ENCODE measurements at places on chromosomes 2 and 18. TPM values are rescaled to one million over a fixed set of nuclear protein-coding genes. Genes with fewer than 3 reads are reported as not detected.

The GRHL1 gene
- 1.4 TPM for total RNA-seq

The UGT1A4 gene
- total RNA-seq, result not detected

The LIMS4 gene
- 29.9 TPM for total RNA-seq

The AFF3 gene
- total RNA-seq, result not detected

The LOXL3 gene
- total RNA-seq, result 3.4 TPM

The SLC4A5 gene
- total RNA-seq, result 2.0 TPM

The SCN3A gene
- not detected for total RNA-seq

The RASGRP3 gene
- 5.2 TPM for total RNA-seq

DNA sequence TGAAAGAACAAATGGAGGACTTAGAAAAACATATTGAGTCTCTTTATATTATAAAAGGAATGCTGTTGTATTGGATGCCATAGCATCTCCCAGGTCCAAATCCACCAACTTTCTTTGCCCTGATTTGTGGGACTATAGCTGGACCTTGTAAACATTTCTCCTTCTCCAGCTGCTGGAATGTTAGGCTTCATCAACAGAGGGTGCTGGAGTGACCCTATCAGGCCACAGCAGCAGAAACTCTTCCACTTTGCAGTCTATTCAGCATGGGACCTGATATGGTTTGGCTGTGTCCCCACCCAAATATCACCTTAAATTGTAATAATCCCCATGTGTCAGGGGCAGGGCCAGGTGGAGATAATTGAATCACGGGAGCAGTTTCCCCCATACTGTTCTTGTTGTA, 138.4 kb upstream of the ARL4C start:
- no peak for DNase-seq

DNA sequence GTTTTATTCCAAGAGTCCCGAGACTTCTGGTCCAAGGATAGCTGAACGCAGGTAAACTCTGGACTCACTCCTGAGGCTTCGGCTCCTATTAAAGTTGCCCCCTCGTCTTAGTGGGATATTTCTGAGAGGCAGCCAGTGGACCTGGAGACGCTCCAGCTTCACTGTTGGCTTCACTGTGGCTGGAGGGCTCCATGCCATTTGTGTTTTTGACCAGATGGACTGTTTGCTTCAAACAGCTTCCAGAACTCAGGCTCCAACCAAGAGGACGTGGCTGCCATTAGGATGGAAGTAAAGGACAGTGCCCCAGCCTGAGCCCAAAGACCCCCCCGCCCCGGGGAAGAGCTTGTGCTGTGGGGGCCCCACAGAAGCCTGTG, 94.4 kb upstream of the LDAH start:
- peak; percentile 12 for DNase-seq

DNA sequence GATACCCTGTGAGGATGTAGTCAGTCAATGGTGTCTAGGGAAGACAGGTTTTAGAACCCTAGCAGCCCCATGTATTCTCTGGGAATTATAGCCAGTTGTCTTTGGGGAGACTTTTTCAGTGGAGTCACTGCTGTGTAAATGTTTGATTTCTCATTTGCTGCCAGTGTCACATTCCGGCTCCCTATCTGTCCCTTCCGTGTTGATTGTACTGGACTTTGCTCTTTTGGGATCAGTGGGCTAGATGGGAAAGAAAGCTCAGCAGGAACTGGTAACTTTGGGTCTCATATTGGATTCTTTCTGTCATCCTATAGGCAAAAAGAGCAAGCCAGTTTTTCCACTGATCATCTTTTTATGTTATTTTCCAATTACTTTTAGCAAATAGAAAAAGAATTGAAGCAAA, 70.1 kb downstream of the GTF3C3 start:
- no peak for DNase-seq

GRCh38 chr18:35322486-35323458, 21.4 kb downstream of the ZNF24 start:
- no peak for DNase-seq

DNA sequence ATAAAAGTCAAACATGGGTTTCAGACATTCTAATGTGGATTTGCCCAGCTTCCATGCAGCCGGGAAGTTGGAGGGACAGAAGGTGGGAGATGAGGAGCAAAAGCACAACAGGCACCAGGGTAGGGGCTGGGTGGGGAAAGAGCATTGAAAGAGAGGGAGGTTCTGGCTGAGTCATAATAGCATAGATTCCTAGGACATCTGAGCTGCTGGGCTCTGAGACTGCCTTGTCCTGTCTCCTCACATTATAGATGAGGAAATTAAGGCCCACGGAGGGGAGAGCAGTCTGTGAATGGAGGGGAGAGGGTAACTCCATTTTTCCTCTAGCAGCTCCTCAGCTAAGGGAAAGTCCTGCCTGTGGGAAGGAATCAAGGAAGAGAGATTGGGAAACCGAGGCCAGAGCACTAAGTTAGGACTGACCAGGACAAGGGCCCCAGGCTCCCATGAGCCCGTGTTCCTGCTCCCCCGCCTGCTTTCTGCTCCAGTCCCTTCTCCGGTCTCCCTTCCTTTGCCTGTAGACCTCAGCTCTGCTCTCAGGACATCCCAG, 26.2 kb downstream of the SH2D6 start:
- DNase-seq, result no peak

DNA sequence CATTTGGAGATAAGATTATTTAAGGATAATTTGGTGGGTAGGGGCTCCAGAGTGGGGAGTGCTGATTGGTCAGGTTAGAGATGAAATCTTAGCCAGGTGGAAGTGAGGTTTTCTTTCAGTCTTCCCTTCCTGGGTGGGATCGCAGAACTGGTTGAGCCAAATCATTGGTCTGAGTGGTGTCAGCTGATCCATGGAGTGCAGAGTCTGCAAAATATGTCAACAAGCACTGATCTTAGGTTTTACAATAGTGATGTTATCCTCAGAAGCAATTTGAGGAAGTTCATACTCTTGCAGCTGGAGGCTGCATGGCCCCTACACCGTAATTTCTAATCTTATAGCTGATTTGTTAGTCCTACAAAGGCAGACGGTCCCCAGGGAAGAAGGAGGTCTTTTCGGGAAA, 1483.4 kb upstream of the ZEB2 start:
- DNase-seq, result no peak

DNA sequence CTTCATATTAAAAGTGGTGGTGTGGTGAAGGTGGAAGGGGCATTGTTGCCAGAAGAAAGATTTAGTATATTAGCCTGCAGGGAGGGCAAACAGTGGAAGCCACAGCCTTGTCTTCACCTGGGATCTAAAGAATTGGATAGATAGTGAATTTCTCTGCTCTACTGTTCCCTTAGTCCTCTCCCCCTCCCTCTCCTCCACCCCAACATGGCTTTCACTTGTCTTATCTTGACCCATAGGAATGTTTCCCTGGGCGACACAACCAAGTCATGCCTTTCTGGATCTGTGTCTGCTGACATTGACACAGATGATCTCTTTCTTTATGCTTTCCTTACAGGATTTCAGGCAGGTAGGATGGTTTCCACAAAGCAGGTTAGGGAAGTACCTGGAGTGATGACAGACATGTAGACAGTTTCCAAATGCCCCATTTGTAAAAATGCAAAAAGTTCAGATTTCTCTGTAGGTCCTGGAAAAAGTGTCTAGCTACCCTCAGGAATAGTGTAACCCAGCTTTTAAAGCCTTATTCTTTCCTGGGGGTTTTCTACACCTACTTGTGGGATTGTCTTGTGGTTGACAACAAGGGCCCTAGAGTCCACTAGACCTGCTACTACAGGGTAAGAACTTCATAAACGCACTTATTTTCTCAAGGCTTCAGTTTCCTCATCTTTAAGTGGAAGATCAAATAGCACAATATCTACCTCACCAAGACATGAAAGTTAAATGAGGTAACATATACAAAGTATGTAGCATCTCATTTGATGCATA, 184.2 kb upstream of the SP5 start:
- no peak for DNase-seq

GRCh38 chr18:34097312-34097711, 127.4 kb downstream of the NOL4 start:
- no peak for DNase-seq

GRCh38 chr2:72803151-72803550, 22.7 kb downstream of the EXOC6B start:
- DNase-seq, result peak; percentile 32
